ENCODE measurements at places on chromosomes 6 and 20.
A peak's percentile ranks its signal among the peaks of the same experiment; 100 is the strongest.

GRCh38 chr20:48538856-48539255 lies 288.9 kb downstream of the PREX1 start:
- DNase-seq = no peak

DNA sequence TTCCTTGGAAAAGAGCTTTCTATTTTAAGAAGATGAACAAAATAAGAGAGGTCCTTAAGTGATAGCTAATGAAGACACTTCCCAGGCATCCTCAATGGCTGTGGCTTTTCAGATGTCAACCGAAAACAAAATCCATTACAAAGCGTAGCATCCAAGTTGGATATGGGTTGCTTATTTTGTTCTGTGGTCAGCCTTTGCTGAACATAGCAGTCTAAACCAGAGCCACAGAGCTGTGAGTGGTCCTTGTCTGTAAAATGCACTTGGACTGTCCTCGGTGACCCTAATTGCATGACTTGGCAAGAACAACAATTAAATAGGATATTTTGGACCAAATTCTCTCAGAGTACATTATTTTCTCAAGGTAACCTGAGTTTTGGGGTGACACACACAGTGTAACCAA lies 10.4 kb upstream of the BFSP1 start:
- DNase-seq = no peak

GRCh38 chr6:34056305-34057108 lies 89.4 kb downstream of the GRM4 start:
- DNase-seq = peak; percentile 87

- no peak for DNase-seq
Measured at GRCh38 chr6:91538622-91539021, 951.8 kb upstream of the MAP3K7 start.

- peak; percentile 8 for DNase-seq
Measured at GRCh38 chr6:170209354-170210025, 81.4 kb downstream of the DLL1 start.

DNA sequence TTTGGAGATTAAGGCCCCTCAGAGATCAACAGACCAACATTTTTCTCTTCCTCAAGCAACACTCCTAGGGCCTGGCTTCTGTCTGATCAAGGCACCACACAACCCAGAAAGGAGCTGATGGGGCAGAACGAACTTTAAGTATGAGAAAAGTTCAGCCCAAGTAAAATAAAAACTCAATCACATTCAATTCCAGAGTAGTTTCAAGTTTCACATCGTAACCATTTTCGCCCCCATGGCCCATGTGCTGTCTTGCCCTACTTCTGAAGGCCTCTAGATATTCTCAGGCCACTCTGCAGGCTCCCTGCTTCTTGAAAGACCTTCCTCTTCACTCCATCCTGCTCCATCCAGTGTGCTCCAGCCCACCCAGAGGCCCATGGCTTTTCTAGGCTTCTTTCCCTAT lies 4.2 kb downstream of the IL17A start:
- no peak for DNase-seq

GRCh38 chr20:38957235-38957876 lies 4.8 kb upstream of the DHX35 start:
- DNase-seq = no peak

DNA sequence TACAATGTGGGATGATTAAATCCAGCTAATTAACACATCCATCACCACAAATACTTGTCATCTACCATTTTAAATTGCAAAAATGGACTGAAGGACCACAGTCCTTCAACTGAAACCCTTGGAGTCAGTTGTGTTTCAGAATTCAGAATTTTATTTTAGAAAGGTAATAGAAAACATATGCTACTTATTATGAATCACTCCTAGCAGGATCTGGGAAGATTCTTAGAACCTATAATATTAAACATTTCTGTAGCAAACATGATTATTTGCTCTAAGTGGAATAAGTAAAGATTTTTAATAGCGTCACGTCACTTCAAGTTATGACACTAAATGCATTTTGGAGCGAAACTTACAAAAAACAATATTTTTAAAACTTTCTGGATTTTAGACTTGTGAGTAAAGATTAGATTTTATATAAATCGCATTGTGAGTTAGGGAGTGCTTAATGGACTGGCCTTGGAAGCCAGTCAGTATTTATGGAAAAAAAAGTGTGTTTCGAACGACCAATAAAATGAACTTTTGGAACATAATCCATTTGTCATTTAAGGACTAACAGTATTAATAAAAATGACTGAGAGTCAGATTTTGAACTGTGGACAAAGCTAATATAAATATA lies 71.8 kb upstream of the PHACTR2 start:
- no peak for DNase-seq

- no peak for DNase-seq
Measured at GRCh38 chr20:24164360-24164759, 175.8 kb upstream of the GGTLC1 start.

- no peak for DNase-seq
Measured at GRCh38 chr20:61883857-61884393, 181.8 kb downstream of the TAF4 start.

GRCh38 chr20:64080013-64080812 lies at the start of gene OPRL1:
Gene OPRL1 (plus strand): TSS chr20:64080082. CDS start chr20:64092721, 12,639 bp downstream.
- DNase-seq = no peak

- DNase-seq = no peak
Measured at GRCh38 chr6:104579310-104579863, 280.3 kb downstream of the HACE1 start.

DNA sequence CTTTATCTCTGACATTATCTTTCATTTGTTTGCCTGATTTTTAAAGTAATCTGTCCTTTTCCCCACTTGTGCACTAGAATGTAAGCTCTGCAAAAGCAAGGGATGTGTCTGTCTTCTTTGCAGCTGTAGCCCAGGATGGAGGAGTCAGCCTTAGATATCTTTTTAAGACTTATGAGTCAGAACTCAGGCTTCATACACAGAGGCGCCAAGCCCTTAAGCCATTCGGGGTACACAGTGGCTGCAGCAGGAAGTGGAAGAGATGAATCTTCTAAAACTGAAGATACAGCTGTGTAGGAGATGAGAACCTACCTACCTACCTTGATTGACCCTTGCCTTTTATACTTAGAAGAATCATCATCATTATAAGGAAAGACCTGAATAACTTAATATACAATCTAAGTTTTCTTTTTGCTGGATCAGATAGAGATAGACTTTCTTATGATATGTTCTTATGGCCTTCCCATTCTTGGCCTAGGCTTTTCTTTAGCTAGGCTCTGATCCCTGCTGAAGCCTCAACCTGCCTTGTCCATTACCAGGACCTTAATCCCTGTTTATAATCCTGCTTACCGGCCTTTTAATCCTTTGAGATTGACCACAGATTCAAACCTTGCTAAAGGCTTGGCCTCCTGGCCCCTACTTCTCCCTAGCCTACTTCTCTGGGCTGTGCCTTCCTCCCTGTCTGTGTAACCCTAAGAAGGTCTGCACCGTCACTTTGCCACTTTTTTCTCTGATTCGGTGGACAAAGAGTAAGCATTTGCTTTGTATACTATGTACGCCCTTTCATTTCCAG lies 304.5 kb downstream of the PRL start:
- DNase-seq = no peak

GRCh38 chr20:31877684-31878083 lies 7.2 kb downstream of the TTLL9 start:
- no peak for DNase-seq

- peak; percentile 67 for DNase-seq
Measured at GRCh38 chr6:85464260-85464644, 14.4 kb downstream of the NT5E start.

DNA sequence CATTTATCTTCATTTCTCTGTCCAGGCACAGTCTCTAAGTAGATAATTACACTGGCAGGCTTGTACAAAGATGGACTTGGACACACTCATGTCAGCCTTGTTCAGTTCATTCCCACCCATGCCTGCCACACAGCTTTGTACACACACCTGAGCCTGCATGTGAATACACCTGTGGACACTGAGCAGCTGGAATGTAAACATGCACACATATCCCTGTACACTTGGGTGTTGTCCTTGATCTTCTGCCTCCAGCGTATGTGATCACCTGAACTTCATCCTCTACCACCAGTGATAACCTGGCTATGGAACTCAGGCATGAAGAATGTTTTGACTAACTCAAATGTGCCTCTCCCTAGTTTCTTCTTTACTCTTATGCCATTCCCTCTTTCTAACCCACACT lies 190.6 kb downstream of the DHX35 start:
- DNase-seq = no peak

DNA sequence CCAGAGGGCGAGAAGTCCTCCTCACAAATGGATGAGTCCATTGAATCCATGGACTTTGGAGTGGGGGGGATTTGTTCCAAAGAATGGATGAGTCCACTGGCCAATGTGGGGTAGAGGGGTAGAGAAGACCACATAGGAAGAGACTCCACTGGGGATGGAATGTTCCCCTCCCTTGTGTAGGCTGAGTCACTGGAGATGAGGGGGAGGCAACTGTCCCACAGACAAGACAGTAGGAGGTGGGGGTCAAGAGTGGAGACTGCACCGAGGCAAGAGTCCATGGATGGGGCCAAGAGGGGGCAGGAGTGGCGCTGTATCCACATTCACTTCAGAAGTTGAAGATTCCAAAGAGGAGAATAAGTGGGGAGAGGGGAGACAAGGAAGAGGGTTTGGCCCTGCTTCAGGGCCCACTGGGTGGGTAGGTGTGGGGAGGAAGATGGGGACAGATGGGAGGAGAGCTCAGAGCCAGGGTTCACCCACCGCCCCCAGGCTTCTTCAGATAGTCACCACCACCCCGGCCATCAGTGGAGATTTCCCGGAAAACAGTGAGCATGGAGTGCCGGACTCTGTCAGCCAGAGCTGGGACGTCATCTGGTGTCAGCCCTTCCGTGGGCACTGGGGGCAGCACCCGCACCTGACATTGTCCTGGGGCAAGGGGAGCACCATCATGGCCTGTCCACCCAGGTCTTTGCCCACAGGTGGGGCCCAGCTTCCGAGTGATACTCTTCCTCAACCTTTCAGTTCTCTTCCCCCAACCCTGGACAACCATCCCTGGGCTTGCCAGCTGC lies 4.6 kb downstream of the EGFL8 start:
- peak; percentile 21 for DNase-seq

Data from femur (tissue), 1 donor.